GM19239 (cell line): ENCODE measurements at places on chromosomes 5 and 9.

DNA sequence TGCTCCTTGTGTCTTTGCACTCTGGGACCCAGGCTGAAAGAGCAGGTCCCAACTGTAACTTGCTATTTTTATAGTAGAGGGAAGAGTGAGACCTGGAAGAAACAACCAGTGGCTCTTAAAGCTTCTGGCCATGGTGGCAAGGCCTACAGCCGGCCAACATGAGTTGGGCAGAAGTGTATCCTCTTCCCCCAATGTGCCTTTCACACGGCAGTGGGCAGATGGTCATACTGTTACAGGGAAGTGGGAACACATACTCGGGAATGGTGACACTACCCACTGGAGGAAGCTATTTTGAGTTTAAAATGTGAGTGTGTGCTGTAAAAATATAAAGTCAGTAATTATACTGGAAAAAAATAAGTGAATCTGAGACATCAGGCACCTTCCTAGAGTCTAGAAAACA lies 116.0 kb downstream of the MVB12B start:
- DNase-seq = no peak

- DNase-seq = no peak
Observed at GRCh38 chr5:99141534-99142128, 212.8 kb upstream of the CHD1 start.

DNA sequence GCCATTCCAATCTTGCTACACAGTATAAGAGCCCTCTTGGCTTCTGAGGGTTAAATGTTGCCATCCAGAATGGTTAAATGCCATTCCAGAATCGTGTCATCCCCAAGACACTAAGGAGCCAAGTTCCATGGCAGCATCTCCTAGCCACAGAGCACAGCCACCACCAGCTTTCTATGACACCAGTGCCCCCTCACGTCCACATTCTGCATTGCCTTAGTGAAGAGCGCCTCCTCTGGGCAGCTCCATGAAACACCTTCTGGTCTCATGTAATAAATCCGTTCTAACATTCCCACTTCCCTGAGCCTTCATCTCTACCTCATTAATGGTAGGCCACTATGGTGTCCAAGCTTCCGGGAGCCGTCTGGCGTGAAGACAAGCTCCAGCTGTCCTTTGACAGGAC lies 12.4 kb downstream of the CBY3 start:
- no peak for DNase-seq

DNA sequence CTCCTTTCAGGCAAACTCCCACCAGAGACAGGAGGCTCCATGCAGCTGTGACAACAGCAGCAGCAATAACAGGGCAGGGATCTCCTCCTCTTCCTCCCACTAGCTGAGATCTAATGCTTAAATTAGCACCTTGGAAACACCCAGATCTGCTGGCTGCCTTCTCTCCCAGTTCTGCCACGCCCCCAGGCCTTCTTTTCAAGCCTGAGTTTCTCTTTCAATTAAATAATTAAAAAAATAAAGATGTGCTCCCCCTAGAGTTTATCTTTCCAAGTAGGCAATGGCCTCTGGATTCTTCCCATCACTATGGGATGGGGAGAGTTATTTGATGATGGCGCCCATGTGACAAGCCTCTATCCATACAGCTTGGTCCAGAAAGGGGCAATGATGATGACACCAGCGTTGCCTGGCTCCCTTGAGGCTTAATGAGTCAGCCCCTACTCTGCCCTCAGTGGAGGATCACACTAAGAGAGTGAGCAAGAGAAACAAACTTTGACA lies 3.8 kb downstream of the FAM219A start:
- no peak for DNase-seq

DNA sequence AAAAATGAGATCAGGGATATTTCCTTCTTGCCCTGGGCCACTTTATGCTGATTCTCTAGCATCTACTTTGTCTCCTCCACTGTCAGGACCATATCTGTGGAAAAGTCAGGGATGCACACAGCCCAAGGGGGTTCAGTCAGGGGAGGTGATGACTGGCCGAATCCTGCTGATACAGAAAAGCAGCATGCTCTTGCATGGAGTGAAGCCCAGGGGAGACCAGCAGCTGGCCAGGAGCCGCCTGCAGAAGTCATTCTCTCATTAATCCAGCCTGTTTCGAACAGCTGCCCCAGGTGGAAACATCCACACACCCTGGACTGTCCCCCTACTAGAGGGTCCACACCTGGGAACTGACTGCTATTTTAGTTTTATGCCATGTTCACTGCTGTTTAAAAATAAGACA lies 177.1 kb downstream of the ATP10B start:
- no peak for DNase-seq

DNA sequence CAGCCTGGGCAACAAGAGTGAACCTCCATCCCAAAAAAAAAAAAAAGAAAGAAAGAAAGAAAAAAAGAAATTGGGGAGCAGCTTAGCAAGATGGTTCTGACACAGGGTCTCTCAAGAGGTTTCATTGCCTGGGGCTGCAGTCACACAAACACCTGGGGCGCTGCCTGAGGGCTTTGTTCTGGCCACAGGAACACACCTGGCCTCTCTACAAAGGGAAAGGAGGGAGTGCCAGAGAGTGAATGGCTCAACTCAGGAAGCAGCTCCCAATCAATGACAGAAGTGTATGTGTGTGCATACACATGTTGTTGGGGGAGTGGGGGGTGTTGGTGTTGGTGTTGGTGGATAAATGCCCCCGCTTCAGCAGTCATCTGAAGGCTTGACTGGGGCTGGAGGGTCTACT lies 32.4 kb upstream of the CTNNA1 start:
- DNase-seq = no peak

GRCh38 chr9:5448461-5449435 lies 1.6 kb upstream of the CD274 start:
- no peak for DNase-seq

DNA sequence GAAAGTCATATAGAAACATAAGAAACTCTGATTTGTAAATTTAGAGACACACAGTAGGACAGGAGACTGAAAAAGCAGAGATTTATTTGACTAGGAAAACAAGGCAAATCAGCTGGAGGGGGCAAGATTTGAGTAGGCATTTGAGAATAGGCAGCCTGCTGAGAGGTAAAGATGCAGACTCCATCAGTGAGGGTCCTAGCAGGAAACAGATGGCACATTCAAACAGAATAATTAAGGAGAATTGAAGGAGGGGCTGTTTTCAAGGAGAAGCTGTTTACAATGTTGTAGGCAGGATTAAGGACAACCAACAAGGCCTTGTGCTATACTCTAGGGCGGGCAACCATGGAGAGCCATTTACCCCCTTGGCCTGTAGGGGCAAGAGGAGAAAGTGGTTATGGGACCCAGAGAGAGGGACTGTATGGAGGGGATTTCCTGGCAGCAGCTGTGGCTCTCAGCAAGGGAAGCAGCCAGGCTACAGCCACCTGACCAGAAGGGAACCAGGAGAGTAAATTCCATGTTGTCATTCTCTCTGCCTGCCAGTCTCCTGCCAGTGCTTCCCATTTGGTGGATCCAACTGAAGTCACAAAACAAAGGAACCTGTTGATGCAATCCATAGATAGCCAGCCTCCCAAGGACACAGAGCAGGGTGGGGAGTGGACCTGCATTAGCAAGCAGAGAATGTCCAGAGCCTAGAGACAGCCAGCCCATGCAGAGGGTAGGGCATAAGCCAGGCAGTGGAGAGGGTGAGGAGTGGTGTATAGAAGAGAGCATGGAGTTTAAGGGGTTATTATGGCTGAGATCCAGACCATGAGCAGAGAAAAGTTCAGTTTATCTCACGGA lies 38.2 kb downstream of the PAPPA start:
- DNase-seq = no peak

DNA sequence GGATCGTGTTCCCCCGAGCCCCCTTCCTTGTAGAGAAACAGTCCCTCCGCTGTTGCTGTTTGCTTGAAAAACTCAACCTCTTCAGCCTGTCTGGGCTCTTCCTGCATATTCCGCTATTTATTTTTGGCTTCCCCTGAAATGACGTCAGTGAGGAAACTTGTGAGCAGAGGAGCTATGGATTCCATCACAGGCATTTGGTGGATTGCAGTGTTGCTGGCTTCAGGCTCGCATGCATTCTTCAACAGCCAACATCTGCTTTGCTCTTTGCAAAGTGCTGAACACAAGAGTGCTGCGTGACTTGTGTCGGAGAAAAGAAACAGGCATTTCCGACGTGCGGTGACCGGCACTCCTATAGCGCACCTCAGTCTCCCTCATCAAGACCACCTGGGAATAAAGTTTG lies 232.7 kb downstream of the RFK start:
- no peak for DNase-seq

DNA sequence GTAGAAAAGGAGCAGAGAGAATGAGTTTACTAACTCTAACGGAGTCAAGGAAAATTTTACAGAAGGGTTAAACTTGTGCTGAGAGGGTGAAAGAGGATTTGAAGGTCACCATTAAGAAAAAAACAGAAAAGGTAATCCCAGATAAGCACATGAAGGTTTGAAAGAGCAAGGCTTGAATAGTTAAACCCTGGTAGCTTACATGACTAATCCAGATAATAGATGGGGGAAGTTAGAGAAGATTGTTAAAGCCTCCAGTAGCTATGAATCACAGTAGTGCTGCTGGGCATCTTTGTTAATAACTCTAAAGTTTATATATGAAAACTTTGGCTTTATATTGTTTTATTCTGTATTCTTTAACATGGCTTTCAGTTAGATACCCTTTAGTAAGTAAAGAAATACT lies 354.5 kb upstream of the FTMT start:
- DNase-seq = no peak

DNA sequence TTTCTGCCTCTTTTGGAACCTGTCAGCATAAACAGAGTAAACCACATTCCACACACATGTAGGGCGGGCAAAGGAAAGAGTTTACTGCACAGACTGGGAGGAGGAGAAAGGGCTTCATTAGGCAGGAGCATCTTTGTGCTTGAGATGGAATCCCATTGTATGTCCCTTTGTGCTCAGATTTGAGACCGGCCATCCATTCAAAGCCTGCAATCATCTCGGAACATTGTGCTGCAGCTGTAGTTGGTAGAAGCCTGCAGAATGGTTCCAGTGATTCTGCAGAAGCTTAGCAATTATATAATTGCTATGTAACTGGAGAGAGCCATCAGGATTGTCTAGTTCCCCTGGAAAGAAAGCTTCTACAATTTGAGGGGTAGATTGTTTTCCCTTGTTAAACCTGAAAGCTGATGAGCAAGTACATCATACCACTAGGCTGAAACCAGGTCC lies 16.5 kb downstream of the ZNF462 start:
- no peak for DNase-seq

GRCh38 chr5:80905405-80905804 lies 54.8 kb upstream of the RASGRF2 start:
- DNase-seq = no peak

DNA sequence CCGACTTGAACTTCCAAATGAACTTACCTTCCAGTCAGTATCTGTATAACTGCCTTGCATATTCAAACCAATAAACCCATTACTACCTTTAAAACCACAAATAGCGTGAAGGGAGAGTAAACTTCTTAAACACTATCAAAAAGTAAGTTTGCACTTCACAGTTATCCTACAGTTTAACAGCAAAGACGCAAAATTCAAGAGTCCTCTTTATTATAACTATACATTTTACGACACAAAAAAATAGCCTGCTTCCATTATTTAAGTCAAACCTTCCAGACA lies 1.8 kb downstream of the PTBP3 start:
- no peak for DNase-seq

DNA sequence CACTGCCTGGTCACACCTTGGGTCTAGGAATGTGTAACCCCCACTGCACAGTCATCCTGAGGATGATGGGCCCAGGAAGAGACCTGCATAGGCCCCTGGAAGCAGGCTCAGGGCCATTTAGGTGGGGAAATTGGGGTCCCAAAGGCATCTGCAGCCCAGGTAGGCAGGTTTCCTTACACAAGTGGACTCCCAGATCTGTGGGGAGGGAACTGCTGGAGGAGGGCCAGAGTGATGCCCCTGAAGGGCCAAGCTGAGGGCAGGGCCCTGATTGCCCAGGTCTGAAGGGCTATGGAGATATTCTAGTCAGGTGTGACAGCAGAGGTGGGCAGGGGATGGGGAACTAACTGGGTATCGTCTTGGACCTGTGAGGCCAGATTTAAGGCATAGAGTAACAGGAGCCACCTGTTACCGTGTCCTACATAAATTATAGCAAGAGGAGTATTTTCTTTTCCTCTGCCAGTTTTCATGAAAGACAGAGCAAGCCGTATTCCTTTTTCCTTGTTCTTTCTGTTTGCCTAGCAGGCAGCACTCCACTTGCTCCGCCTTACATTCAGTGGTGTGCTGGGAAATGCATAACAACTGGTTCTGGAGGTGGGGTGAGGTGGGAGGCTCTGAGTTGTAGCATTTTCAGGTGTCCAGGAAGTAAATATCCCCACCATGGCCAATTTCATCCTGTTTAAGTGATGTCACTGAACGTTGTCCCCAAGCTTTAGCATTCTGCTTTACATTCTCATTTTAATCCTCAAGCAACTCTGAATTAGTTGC lies 41.3 kb downstream of the PPARGC1B start:
- no peak for DNase-seq

DNA sequence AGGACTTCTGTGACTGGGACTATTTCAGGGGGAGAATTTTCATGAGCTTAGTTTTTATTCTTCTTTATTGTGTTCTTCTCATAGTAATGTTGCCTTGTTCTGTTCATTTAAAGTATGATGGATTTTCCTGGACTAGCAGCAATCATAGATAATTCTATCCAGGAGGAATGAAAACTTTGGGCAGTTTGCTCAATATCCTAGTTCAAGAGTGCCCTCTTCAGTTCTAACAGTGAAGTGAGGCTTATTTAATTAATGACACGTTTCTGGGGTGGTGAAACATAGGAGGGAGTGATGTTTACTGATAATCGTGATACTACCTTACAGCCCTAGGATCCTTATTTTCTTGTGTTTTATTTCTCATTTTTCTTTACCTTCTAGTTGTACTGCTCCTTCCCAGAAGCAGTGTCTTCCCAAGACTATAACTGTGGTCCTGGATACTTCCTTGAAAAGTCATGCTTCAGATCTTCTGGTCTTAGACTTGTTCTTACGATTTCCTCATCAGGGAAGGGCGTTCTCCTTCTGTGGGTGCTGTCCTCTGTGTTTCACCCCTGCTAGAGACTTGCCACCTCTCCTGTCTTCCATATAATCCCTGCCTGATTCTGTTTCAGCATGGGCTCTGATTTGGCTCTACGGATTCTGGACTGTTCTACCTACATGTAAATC lies 57.4 kb downstream of the CFAP95 start:
- DNase-seq = no peak

DNA sequence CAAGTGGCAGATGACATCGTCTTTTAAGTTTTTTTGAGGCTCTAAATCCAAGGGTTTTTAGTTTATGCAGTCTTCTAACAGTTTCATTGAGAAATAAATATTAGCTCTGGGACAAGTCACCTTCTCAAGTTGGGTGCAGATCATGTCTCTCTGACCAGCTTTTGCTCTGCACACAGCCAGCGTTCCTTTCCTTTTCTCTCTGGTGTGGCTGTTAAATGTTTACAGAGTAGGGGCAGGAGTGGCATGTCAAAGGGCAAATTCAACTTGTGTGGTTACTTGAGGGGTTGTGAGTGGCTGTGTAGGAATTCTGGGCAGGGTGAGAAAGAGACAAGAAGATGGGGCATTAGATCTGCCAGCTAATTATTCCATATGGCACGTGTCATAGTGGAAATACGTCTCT lies 187.5 kb upstream of the HMHB1 start:
- DNase-seq = no peak

GRCh38 chr5:133109655-133110483 lies 58.1 kb downstream of the HSPA4 start:
- no peak for DNase-seq

- DNase-seq = no peak
Observed at GRCh38 chr9:11319538-11319937, 706.7 kb upstream of the PTPRD start.
